ENCODE measurements at places on chromosomes 6 and 20.

GRCh38 chr6:91098006-91098405, 511.1 kb upstream of the MAP3K7 start:
- peak; percentile 92 for DNase-seq

- peak; percentile 31 for DNase-seq
These were observed 39.2 kb downstream of the DYNLT1 start for GRCh38 chr6:158605266-158605878.

GRCh38 chr6:156150391-156150790, 626.8 kb upstream of the ARID1B start:
- no peak for DNase-seq

DNA sequence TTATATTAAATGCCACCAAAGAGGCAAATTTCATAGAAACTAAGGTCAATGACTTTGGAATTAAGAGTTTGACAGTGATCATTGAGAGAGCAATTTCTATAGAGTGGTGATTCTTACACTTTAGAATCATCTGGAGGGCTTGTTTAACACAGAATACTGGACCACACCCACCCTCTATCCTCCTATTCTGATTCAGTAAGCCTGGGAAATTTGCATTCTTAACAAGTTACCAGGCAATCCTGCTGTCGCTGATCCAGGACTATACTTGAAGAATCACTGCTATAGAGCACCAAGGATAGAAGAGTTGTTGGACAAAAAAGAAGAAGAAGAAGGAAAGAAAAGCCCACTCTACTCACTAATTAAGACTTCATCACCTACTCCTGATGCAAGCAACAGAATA, 21.3 kb upstream of the TBX18 start:
- DNase-seq = no peak

GRCh38 chr20:23937303-23938117, 51.1 kb downstream of the GGTLC1 start:
- DNase-seq = peak; percentile 19

GRCh38 chr20:46085179-46085851, 4.4 kb downstream of the NCOA5 start:
- peak; percentile 79 for DNase-seq

DNA sequence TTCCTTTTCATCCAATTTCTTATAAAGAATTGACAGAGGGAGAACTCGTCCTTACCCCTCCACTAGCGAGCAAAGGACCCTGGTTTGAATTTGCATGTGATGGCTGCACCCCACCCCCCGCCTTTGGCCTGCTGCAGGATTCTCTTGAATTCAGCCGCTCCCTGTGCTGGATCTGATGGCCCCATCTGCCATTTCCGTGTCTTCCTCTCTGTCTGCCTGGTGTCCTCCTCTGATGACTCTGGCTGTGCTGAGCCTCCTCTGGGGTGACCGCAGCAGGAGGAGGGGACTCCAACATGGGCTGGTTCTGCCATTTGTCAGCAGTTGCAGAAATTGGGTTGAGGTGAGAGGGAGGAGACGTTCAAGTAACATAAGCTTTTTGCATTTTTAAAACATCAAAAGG, 188.8 kb downstream of the DLL1 start:
- no peak for DNase-seq

GRCh38 chr20:51275826-51276225, 252.9 kb upstream of the KCNG1 start:
- DNase-seq = no peak

DNA sequence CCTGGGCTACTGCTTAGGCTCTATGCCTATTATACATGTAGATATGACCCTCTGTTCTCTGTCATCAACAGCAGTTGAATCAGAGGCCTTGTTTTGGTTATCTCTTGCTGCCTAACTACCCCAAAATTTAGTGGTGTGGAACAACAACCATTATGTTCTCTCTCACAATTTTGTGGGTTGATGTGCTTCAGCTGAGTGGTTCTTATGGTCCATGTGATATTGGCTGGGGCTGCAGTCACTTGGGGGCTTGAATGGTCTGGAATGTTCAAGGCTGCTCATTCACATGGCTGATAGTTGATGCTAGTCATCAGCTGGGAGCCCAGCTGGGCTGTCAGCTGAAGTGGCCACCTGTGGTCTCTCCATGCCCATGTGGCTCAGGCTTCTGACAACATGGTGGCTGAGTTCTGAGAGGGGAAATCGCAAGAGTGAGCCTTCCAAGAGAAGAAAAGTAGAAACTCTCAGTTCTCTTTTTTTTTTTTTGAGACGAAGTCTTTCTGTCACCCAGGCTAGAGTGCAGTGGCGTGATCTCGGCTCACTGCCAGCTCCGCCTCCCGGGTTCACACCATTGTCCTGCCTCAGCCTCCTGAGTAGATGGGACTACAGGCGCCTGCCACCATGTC, 47.8 kb downstream of the SHLD1 start:
- DNase-seq = no peak

DNA sequence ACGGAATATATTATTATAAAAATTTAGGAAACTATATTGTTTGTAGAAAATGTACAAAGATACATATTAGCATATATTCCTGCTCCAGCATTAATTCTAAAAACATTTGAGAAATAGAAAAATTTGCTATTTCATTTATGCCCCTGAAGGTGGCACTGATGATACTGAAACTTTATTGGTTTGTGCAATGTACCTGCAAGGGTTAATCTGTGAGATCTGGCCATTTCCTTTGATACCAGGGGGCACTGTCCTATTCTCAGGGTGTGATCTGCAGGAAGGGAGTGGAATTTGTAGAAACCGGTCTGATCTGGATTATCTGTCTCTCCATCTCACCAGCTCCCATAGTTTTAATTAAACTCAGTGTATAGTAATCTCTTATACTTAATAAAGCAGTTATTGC, 625.1 kb upstream of the IMPG1 start:
- peak; percentile 14 for DNase-seq

- no peak for DNase-seq
These were observed 16.5 kb downstream of the KPNA5 start for GRCh38 chr6:116697480-116697879.

DNA sequence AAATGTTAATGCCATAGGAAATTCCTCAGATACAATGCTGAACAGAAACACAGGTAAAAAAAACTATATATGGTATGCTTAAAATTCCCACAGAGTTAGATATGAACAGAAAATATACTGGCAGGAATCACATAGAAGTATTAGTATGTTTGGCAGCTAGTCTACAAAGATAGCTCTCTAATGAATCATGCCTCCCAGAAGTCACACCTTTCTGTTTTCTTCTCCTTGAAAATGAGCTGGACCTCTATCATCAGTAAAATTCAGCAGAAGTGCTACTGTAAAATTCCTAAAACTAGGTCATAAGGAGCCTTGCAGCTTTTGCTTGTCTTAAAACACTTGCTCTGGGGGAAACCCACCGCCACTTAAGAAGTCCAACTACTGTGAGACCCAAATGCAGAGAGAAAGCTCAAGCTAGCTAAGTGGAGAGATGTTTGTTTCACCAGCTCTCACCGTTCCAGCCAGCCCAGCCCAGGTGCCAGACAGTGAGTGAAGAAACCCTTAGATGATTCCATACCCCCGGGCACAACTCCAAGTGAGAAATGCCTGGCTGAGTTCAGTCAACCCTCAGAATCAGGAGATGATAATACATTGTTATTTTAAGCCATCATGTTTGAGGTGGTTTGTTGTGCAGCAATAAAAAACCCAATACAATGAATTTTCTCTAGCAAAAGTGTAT, 43.0 kb downstream of the TSPYL4 start:
- DNase-seq = no peak

DNA sequence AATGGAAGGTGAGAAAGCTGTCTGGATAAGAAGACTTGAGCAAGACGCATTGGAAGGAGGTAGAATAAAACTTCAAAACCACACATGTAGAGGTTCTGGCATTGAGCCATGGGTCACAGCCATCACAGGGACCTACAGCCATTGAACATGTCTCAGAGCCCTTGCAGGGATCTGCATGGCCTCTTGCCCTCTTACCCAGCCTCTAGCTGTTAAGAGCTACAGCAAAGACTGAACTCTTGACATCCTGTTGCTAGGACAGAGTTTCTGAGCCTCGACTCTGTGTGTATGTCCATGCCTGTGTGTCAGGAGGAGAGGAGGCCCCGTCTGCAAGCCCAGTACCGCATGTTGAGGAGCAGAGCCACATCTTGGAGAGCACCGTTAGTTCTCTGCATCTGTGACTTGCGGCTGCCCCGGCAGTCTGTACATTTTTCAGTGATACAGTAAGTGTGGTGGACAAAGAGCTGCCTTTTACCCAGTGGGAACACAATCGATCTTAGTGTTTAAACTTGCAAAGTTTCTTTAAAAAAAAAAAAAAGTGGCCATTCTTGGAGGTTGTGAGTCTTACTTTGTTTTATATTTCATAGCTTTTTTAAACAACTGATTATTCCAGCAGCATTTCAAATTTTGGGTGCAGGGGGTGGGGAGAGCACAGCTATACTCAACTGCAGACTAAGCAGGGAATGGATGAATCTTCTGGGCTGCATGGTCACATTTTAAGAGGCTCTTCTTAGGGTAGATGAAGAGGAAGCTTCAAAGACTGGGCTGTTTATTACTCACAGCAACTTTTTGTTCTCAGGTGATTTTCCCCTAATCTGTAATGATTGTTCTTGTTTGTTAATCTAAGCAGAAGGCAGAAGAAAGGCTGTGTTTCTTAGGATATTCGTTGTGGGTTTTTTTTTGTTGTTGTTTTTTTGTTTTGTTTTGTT, 88.5 kb downstream of the TBC1D7 start:
- no peak for DNase-seq

GRCh38 chr6:73558624-73559398, 38.0 kb upstream of the EEF1A1 start:
- DNase-seq = no peak

Data from NCI-H748 treated with DMSO at 0.1 percent for 48 hours (cell line).